Epithelial cell of alveolus of lung (primary cell): ENCODE measurements at places on chromosomes 5 and 9. TPM values are rescaled to one million over a fixed set of nuclear protein-coding genes. Genes with fewer than 3 reads are reported as not detected.

CYSRT1 gene
- total RNA-seq = under 0.01 and 1.9 TPM in 2 replicates

PRR7 gene
- 9.3 and 10.0 TPM in 2 replicates for total RNA-seq

C9 gene
- total RNA-seq = not detected in 2 replicates

IGIP gene
- total RNA-seq = 2.1 and 5.0 TPM in 2 replicates

FOXD4 gene
- total RNA-seq = 0.24 and 0.65 TPM in 2 replicates

RXRA gene
- 17.6 and 29.9 TPM in 2 replicates for total RNA-seq

PPP1R26 gene
- 4.3 and 5.8 TPM in 2 replicates for total RNA-seq

IL7R gene
- total RNA-seq = 0.48 and 19.7 TPM in 2 replicates

SPATA31D4 gene
- total RNA-seq = not detected in 2 replicates

THOC3 gene
- 52.9 and 58.8 TPM in 2 replicates for total RNA-seq

KCNMB1 gene
- not detected in 2 replicates for total RNA-seq

STPG3 gene
- not detected in 2 replicates for total RNA-seq

AJM1 gene
- 0.52 and 0.88 TPM in 2 replicates for total RNA-seq

FGF1 gene
- 2.5 TPM in 1 of 2 replicates, not detected in the other for total RNA-seq

EXD3 gene
- 4.8 and 9.7 TPM in 2 replicates for total RNA-seq

SPATA31A3 gene
- not detected in 2 replicates for total RNA-seq

IL5 gene
- total RNA-seq = not detected in 2 replicates

DOCK8 gene
- 0.24 and 0.52 TPM in 2 replicates for total RNA-seq

GPR21 gene
- 0.13 TPM in 1 of 2 replicates, not detected in the other for total RNA-seq

GRK6 gene
- total RNA-seq = 19.8 and 37.6 TPM in 2 replicates

PFN3 gene
- total RNA-seq = not detected in 2 replicates

SLC6A18 gene
- not detected in 2 replicates for total RNA-seq

GFPT2 gene
- 25.4 and 126 TPM in 2 replicates for total RNA-seq

ZNF354C gene
- total RNA-seq = 3.9 and 8.4 TPM in 2 replicates

PCA3 gene
- total RNA-seq = not detected in 2 replicates

MLANA gene
- not detected in 2 replicates for total RNA-seq

IFNK gene
- total RNA-seq = not detected in 2 replicates

SCGB3A2 gene
- total RNA-seq = not detected in 2 replicates

NUTM2F gene
- total RNA-seq = not detected in 2 replicates

NDOR1 gene
- 8.3 and 15.6 TPM in 2 replicates for total RNA-seq

IL31RA gene
- total RNA-seq = 0.72 and 6.1 TPM in 2 replicates

RNF183 gene
- not detected in 2 replicates for total RNA-seq

PRRC1 gene
- total RNA-seq = 70.9 and 72.3 TPM in 2 replicates

LRRC19 gene
- total RNA-seq = not detected in 2 replicates

SLIT3 gene
- total RNA-seq = 1.4 and 3.4 TPM in 2 replicates

ANKS6 gene
- 14.9 and 18.4 TPM in 2 replicates for total RNA-seq

CCNB1 gene
- 59.7 and 119 TPM in 2 replicates for total RNA-seq

NFIB gene
- total RNA-seq = 20.4 and 25.9 TPM in 2 replicates

IFNW1 gene
- not detected in 2 replicates for total RNA-seq

SAPCD2 gene
- total RNA-seq = 5.0 and 10.7 TPM in 2 replicates

CACNA1B gene
- under 0.01 and 0.13 TPM in 2 replicates for total RNA-seq

RALGPS1 gene
- total RNA-seq = 0.32 and 1.3 TPM in 2 replicates

C9orf153 gene
- not detected in 2 replicates for total RNA-seq

ACTBL2 gene
- total RNA-seq = under 0.01 and 1.2 TPM in 2 replicates

PCDHGA8 gene
- total RNA-seq = 0.65 and 1.2 TPM in 2 replicates

CAVIN4 gene
- total RNA-seq = 0.65 and 1.9 TPM in 2 replicates

ABO gene
- not detected in 2 replicates for total RNA-seq

LHX3 gene
- not detected in 2 replicates for total RNA-seq

SLC36A3 gene
- not detected in 2 replicates for total RNA-seq

GABBR2 gene
- total RNA-seq = 4.2 and 7.4 TPM in 2 replicates

MARCOL gene
- total RNA-seq = not detected in 2 replicates

PCDHA1 gene
- total RNA-seq = not detected in 2 replicates

ENTPD2 gene
- 0.72 TPM in 1 of 2 replicates, not detected in the other for total RNA-seq

SPATA6L gene
- 0.26 TPM in 1 of 2 replicates, not detected in the other for total RNA-seq
